Uterine smooth muscle cell (primary cell): ENCODE measurements at places on chromosomes 2 and 18. TPM values are rescaled to one million over a fixed set of nuclear protein-coding genes. Genes with fewer than 3 reads are reported as not detected.

Gene TFCP2L1
- total RNA-seq = under 0.01 TPM in 2 replicates

Gene FAP
- 206 and 269 TPM in 2 replicates for total RNA-seq

Gene ZNF2
- total RNA-seq = 6.3 and 9.0 TPM in 2 replicates

Gene GPAT2
- 8.1 and 13.7 TPM in 2 replicates for total RNA-seq

Gene UXS1
- 35.4 and 43.5 TPM in 2 replicates for total RNA-seq

Gene FTCDNL1
- total RNA-seq = 1.3 and 4.1 TPM in 2 replicates

Gene KIF1A
- not detected in 2 replicates for total RNA-seq

Gene CYRIA
- total RNA-seq = 8.7 and 18.1 TPM in 2 replicates

Gene ODC1
- total RNA-seq = 204 and 316 TPM in 2 replicates

Gene CPO
- total RNA-seq = 0.12 TPM in 1 of 2 replicates, not detected in the other

Gene HOXD11
- total RNA-seq = 3.0 and 3.9 TPM in 2 replicates
